ENCODE measurements at places on chromosomes 4 and X.

- no peak for DNase-seq
Measured at GRCh38 chr4:114005569-114006442, 26.4 kb upstream of the ARSJ start.

GRCh38 chr4:18388039-18388438 is 366.5 kb upstream of the LCORL start:
- DNase-seq, result no peak

- DNase-seq, result no peak
Measured at GRCh38 chrX:112734290-112734689, 54.6 kb upstream of the LHFPL1 start.

DNA sequence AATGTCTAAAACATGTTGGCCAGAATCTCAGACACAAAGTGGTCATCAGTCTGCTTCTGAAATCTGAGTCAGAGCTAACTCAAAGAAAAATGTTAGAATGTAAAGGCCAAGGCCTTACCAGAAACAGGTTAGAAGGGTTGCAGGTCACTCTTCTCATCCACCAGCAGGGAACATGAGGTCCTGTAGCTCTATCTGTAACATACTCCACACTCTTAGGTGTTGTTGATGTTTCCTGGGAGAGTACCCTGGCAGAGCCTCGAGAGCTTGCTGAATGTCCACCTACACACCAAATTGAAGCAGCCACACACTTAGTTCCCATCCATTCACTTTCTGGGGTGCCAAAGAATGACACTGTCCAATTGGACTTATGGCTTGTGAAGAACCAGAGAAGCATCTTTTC is 76.6 kb upstream of the INPP4B start:
- DNase-seq, result no peak

DNA sequence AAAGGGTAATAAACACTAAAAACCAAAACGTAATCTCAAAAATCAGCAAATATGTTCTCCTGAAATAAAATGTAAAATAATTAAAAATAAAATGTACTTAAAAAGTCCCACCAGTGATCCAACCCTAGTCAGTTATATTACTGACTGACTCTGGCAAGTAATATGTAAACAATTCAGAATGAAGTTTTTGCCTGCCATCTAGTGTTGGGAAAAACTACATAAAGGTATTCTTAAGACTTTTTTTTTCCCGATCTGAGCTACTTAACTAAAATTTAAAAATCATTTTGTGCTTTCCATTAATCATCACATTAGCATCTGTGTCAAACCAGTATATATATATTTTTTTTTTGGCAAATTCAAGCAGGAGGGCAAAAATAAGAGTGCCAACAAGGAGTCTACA is 24.0 kb downstream of the RCHY1 start:
- DNase-seq, result no peak
